Spinal cord (tissue), 10 donors: ENCODE measurements at places on chromosomes 13 and 19. TPM values are rescaled to one million over a fixed set of nuclear protein-coding genes. Genes with fewer than 3 reads are reported as not detected.

The ZNF66 gene
- 10.1 TPM for total RNA-seq

The GTF3A gene
- 87.4 TPM for total RNA-seq

The ITGBL1 gene
- 45.7 TPM for total RNA-seq

The LRRC63 gene
- 0.79 TPM for total RNA-seq

The CEACAM16 gene
- not detected for total RNA-seq

The PAN3 gene
- total RNA-seq: 42.3 TPM

The LACC1 gene
- 4.2 TPM for total RNA-seq

The RB1 gene
- total RNA-seq: 51.5 TPM

The OPA3 gene
- 5.8 TPM for total RNA-seq

The ZNF584 gene
- 16.8 TPM for total RNA-seq

The KIR2DL4 gene
- not detected for total RNA-seq
